ENCODE measurements at places on chromosomes 4 and X.

DNA sequence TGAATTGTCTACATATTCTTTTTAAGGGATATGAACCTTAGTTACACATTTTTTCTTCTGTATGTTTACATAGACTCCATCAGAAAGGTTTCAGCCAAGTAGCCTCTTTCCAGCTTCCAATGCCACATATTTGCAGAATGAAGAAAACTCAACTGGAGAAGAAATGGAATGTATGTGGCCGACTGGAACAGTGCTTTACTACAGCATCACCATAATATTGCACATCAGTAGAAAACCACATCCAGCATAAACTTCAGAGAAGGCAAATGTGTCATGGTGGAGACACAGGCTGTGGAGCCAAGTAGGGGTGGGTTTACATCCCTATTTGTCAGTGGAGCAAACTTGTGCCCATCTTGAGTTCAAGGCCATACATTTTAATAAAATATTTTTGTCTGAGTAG, 204.8 kb upstream of the LDB2 start:
- DNase-seq, result no peak

DNA sequence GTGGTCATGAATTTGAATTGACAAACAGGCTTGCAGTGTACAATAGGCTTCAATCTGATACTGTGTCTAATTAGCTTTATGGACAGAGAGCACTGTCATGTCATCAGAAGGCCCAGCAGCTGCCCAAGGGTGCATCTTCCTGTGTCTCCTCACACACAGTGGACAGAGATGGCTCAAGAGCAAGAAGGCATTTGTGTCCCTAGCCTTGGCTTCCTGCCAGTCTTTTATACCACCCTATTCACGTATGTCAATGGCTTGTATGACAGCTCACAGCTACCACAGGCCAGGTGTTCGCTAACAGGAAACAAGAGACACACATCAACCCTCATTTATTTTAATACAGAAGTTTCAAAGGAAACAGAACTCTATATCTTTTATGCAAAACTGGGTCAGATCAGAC, 874.0 kb upstream of the AGA start:
- no peak for DNase-seq

GRCh38 chr4:1705732-1706131, 6.4 kb downstream of the SLBP start:
- DNase-seq, result no peak

DNA sequence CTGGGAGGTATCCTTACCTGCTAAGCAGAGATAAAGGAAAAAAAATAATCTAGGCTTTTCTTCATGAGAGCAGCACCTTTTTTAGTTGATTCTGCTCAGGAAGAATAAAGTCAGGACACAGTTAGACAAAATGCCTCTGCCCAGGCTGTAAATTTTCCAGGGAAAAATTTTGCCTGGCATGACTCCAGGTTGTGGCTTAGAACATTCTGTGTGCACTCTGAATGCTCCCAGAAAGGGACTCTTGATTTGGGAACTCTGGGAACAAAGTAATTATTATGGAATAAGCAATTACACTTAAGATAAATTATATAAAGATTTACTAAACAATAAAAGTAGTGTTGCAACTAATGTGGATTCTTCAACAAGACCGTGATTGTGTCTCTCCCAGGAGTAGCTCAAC, 826.2 kb upstream of the TENM3 start:
- no peak for DNase-seq

GRCh38 chr4:150192986-150193385, 114.7 kb downstream of the DCLK2 start:
- DNase-seq, result no peak

DNA sequence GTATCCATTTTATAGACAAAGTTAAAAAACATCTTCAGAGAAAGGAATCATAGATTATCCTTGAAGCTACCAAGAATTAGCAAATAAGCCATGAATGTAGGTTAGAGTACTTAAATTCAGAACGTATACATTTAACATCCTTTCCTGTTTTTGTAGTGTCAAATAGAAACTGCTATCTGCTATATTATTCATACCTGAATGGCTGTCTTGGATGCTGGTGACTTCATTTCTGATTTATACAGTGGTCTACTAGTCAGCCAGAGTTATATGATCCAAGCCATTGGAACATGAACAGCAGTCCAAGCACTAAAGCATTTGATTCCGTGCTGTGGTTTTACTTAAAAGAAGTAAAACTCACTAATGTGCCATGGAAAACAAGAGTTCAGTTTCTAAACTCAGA, 58.3 kb upstream of the VSIG4 start:
- no peak for DNase-seq

- no peak for DNase-seq
These were observed 58.8 kb upstream of the FAAH2 start for GRCh38 chrX:57227691-57228090.

DNA sequence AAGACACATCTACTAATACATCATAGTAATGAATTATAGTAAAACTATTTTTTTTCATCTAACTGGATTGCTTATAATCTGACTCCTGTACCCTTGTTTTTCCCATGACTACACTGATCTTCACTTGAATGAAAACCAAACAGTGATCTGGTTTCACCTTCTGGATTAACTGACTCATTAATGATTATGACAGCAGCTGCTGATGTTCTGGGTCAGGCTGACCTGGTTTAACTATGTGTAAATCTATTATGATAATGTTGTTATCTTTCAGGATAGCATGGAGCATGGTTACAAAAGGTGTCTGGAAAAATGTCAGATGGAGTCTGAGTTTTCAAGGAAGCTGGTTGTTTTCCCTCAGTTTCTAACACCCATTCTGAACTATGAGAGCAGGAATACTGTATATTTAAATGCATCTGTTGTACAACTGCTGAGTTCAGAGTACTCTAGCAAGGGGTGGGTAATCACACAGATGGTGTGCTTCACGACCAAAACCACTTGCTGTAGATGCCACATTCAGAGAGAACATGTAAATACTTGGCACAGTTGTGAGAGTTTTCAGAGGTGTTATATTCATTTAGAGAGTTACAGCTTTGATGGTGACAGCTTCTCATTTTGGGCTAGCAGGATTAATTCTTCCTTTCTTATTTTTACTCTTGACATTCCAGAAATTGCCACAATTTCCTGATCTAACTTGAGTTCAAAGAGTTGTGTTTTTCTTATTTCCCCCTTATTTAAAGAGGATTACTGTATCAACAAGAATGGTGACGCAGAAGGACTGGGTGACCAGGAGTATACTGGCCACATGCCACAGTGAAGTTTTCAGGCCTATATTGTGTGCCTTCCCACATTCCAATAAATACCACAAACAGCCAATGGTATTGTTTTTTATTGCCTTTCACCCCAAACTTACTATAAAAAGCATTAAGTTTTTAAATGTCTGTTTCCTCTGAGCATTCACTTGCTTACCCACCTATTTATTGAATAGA, 249.7 kb upstream of the TET2 start:
- no peak for DNase-seq

DNA sequence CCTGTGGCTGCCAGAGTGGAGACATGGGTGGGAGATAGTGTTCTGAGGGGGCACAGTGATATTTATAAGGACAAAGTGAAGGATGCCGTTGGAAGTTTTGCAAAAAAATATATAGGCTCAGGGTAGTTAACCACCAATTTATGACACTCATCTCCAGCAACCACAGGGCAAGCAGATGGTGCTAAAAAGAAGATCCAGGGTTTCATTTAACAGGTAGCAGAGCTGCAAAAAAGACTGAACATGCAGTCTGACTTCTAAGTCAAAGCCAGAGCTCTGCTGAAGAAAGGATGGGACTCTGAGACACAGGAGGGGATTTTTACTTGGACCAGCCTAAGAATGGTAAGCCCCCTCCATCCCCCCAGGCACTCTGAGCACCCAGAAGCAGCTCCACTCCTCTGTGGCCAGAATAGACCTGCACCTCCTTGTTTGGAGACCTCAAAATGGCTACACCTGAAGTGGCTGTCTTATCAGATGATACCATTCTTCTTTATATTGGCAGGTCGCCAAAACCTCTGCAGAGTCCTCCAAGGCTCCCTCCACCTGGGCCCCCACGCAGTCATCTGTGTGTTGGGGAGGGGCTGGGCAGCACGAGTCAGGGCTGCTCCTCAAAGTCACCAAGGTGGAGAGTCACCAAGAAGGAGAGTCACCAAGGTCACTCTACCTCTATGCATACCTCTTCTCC, 161.4 kb upstream of the FAM9B start:
- DNase-seq, result no peak

DNA sequence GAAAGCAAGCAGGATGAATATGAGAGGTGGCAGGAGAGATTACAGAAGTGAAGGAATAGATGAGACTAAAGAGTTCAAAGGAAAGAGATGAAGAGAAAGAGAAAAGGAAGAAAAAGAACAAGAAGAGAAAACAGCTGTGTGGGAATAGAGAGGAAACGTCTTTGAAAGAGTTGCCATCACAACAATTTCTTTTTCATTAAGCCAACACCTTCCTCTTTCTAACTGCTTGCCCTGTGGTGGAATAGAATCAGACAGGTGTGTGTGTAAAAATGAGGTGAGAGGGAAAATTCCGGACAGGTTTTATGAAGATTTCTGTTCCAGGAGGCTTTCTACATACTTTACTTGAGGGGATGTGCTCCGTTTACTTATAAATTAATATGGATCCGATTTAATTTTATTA, 28.8 kb downstream of the DTHD1 start:
- no peak for DNase-seq

DNA sequence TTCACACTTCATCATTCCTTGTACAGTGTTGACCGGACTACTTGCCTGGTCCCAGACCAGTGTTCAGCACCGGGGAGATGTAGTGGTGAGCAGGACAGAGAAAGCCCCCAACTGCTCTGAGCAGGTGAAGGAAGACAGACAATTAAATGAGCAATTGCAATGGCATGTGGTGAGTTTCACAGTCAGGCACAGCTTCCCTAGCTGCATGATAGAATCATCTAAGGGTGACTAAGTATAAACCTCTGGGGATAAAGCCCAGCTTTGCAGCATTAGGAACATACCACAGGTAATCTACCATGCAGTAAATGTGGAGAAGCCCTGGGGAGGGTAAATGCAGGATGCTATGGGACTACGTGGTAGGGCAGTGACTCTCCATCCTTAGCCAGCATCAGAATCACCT, 47.8 kb downstream of the TMA16 start:
- DNase-seq, result no peak

DNA sequence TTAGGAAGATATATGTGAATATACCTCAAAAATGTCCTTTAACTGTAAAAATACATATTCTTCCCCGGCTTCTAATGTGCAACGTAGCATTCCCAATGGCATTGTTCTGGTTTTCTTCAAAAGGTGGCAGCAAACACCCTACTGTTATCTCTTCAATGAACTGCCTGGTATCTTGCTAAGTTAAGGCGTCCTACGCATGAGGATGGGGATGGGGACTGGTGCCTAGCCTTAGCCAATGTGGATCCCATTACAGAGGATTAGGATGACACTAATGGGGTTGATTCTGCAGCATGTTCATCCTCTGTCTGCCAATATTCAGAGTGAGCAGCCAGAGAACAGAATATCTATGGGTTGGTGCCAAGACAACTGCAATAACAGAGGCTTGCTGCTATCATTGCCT, 334.9 kb upstream of the ADGRL3 start:
- DNase-seq, result no peak

DNA sequence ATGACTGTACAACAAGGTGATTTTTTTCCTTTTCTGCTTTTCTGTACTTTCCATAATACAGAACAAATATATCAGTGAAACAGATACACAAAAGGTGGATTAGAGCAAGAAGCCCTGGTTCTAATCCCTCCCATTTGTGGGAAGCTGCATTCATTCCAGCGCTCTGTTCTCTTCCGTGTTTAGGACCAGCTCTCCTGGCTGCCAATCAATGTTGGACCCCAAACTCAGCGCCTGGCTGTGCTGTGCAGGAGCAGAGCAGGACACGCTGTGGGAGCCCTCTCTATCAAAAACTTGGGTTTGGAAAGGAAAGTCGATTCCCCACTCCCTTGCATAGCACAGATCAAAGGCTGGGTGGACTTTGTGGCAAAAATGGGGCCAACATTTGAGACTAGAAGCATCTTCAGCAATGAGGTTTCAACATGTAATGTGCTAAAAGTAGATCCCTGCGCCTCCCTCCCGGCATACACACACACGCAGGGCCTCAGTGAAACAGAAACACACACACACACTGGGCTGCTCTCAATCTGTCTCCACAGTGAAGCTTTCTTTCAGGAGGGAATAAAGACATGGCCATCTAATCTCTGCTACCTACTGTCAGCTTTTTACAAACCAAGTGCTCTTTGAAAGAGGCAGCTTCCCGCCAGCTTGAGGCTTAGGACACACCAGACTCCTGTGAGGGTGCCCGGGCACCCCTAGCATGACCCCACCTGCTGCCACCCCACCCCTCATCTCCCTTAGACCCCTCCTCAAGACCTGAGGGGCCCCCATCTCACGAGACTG, 12.2 kb downstream of the WDR1 start:
- DNase-seq, result peak; percentile 48

- no peak for DNase-seq
These were observed 31.5 kb upstream of the ELF2 start for GRCh38 chr4:139208404-139208945.

DNA sequence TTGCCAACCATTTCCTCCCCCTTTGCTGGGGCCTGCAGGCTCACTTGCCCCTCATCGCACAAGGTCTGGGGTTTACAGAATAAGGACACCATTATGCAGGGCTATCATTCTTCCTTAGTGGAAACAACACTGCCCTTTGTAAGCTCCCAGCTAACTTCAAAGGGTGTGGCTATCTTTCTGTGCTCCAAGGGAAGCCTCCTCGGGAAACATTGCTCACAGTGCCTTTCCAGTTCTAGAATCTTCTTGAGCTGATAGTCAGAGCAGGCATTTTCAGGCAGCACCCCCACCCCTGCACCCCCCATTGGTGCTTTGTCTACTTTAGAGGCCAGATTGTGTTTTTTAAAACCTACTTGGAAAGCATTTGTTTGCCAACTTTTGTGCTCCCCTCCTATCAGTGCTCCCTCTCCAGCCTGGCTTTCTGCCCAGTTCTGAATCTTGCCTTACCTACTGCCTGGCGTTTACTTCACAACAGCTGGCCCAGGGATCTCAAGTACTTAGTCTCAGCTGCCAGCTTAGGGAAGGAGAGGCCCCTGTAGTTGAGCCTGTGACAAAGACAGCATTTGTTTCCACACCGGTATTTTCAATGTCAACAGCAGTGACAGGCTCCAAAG, 53.5 kb downstream of the PLAC1 start:
- no peak for DNase-seq

- DNase-seq, result no peak
These were observed 142.8 kb downstream of the NDST3 start for GRCh38 chr4:118177126-118177525.

DNA sequence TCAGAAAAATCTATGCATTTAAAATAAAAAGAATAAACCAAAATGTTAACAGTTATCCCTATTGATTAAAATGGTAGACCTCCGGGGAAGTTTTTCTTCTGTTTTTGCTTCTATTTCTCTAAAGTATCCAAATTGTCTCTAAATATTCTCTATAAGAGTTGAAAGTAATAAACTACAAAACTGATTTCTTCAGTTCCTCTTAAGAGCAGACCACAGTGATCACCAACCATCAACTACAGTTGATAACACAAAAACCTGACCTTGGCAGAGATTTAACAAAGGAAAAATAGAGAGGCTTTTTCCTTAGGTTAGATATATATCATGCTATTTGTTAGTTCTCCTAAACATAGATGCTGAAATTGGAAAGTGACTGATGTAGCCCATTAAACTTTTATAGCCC, 27.3 kb downstream of the DDX60 start:
- peak; percentile 9 for DNase-seq

GRCh38 chr4:4386296-4386735, 586 bp upstream of the NSG1 start:
- DNase-seq, result no peak

- no peak for DNase-seq
These were observed 9.2 kb upstream of the EIF4E start for GRCh38 chr4:98937986-98938720.
